ENCODE measurements at places on chromosomes 2 and 18. TPM values are rescaled to one million over a fixed set of nuclear protein-coding genes. Genes with fewer than 3 reads are reported as not detected.
A peak's percentile ranks its signal among the peaks of the same experiment; 100 is the strongest.

DNA sequence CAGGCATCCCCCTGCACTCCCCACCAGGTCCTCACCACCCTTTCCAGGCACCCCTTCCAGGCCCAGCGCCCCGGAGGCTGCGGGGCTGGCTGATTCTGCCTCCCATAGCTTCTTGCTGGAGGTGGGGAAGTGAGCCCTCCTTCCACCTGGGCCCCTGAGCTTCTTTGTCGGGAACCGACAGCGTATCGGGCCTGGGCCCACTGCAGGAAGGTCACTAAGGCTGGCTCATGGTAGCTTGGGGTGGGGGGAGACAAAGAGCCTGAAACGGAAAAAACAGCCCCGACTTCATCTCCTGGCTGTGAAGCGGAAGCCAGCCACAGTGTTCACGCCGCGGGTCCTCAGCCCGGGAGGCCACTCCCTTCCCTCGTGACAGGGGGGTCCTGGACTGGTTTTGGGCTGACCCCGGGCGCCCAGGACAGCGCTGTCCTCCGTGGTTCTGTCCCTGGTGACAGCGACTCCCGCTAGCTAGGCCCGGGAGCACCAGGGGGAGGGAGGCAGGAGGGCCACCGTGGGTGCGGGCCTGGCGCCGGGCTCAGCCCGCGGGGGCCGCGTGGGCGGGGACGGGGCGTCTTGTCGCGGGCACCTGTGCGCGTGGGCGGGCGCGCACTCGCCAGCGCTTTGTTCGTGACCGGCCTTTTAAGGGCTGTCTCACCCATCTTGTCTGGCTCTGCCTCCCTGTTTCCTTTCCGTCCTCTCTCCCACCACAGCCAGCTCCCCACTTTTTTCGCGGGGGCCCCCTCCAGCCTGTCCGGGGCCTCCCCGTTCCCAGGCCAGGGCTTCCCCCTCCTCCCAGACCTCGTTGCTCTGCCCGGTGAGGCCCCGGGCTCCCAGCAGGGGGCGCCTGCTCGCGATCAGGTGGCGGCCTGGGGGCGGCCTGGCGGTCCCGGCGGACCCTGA is 64.9 kb downstream of the DNMT3A start:
- no peaks in the 10 kb centered on the region for H3K27me3 ChIP-seq
- H3K4me3 ChIP-seq = peak overlapping the region; percentile 41
- H3K36me3 ChIP-seq = peaks cover 48% of the 10 kb centered on the region

DNA sequence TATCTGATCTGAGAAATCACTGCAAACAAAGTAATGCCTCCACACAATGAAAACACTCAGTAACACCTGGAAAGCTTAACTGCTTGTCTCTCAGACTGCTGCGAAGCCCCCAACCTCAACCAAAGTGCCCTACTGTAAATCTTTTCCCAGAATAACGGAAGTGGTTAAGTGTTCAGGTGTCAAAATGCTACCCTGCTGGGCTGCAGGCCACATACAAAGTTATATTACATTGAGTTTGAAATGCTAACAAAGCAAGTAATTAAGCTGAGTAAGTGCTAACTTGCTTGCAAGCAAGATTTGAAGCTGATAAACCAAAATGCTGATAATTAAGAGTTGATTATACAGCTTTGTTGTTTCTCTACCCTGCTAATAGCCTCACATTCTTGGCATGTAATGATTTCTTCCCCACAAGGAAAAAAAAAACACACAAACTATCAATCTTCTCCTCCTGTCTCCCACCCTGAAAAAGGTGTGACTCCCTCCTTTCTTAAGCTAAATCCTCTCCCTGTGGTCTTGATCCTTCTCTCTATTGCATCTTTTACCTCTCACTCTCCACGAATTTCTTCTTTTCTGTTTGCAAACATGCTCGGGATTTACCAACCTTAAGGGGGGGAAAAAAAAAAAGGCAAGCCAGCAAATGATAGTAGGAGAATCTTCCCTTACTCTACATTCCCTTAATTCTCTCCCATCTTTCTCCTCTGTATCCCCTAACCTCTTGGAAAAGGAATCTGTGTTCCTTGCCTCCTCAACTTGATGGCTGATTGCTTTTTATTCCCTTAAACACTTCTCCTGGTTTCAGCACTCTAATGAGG is 266.8 kb upstream of the SIX3 start:
- no peak overlapping the region for H3K4me3 ChIP-seq
- no peak for DNase-seq
- H3K36me3 ChIP-seq = no peaks in the 10 kb centered on the region
- no peak overlapping the region for H3K27ac ChIP-seq

DNA sequence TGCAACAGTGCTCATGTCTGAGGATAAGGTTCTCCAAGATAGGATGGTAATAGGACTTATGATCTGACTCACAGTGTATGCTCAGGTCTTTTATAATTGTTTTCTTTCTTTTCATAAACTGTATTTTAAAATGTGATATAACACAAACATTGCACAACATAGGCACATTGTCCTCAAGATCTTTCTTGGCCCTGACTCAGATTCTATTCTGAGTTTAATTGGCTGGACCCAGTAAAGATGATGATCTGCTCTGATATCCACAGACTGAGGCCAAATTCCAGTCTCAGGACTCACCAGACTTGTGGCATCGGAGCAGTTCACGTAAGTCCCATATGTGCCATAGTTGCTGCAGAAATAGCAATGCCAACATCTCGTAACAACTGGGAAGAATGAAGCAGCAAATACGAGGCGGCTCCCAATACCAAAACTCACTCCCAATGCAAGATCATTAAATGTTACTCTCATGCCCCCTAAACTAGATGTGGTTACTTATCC is 448.9 kb upstream of the SLC14A2 start:
- peaks cover 33% of the 10 kb centered on the region for H3K4me1 ChIP-seq
- no peak overlapping the region for H3K27ac ChIP-seq
- no peak overlapping the region for H3K4me3 ChIP-seq
- DNase-seq = no peak
- H3K36me3 ChIP-seq = no peaks in the 10 kb centered on the region

RAB17 gene
- total RNA-seq = 16.3 TPM

C2orf66 gene
- total RNA-seq = not detected

PIAS2 gene
- 44.5 TPM for total RNA-seq
